ENCODE measurements at places on chromosomes 4 and X.

DNA sequence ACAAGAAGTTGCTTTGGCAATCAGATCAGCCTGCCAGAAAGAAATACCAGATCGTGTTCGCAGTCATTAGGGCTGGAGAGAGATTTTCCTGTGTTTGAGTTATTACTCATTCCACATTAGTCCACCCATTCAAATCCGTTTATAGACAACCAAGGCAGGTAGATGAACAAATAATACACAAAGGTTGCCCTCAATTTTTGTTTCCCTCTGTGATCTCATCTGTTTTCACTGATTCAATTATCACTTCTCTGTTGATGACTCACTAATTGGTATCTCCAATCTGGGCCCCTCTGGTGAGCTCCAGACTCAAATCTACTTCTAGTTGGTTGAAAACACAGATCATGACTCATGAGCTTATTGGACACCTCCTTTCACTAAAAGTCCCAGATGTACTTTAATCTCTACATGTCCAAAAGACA, 54.5 kb downstream of the CHM start:
- DNase-seq = no peak

DNA sequence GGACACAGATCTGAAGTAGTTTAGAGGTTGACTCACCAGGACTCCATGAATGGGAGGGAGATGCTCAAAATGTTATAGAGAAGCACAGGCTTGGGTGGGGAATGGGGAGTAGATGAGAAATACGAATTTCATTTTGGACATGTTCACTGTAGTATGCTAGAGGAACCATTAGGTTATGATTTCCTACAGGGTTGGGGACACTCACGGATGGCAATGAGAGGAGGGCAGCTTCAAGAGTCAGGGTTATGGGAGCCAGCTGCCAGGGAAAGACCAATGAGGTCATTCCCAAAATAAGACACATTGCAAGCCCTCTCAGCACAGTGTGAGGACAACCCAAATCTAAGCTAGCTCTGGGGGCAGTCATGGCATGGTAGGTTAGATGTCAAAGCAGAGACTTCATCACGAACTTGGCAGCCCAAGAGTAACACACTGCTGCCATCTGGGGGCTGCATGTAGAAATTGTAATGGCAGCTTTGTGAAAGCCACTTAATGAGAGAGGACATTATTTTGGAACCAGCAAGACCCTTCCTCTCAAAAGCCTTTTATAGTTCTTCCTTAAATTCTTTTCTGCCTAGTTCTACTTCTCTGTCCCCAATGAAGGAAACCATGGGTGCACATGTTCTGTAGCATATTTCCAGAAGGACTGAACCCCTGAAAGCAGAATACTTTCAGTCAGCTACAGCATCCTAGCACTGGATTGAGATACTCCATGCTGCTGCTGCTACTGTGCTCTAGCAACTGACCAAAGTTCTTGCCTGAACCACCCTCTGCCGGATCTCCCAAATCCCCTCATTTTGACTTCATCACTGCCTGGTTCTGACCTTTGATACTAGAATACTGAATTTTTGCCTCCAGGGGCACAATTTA, 16.2 kb upstream of the ZCCHC12 start:
- DNase-seq = peak; percentile 85

DNA sequence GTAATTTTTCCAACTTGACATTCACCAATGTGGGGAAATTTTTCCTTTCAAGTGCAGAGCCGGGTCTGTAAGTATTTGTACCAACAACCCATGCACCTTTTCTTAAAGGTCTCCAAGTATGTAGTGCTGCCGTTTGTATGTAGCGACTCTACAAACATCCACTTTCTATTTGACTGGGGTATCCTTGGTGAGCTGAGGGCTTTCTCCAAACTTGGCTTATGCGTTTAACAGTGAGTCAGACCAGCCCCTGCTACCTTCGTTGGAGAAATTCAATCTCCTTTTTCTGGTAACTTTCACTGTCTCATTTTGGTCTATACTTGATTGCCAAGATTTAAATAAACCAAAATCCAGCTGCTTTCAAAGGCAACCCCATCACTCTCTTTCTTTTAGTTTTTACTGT, 34.9 kb downstream of the MGST2 start:
- no peak for DNase-seq

- DNase-seq = no peak
Measured at GRCh38 chrX:138765051-138765450, 53.5 kb upstream of the FGF13 start.

DNA sequence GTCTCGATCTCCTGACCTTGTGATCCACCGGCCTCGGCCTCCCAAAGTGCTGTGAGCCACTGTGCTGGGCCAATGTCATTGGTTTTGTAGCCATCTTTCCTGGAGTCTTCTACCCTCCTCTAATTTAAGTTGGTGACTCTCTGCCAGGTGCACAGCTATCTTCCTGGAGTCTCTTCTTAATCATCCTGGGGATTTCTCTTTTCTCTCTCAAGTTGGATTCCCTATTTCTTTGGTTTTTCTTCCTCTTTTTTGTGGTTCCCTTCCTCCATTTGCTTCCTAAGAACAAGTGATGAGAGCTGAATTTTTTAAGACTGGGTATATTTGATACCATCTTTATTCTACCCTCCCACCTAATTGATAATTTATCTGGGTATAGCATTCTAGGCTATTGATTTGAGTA, 113.8 kb downstream of the SYNPO2 start:
- no peak for DNase-seq

- peak; percentile 61 for DNase-seq
Measured at GRCh38 chr4:73127839-73128453, 58.4 kb upstream of the COX18 start.

DNA sequence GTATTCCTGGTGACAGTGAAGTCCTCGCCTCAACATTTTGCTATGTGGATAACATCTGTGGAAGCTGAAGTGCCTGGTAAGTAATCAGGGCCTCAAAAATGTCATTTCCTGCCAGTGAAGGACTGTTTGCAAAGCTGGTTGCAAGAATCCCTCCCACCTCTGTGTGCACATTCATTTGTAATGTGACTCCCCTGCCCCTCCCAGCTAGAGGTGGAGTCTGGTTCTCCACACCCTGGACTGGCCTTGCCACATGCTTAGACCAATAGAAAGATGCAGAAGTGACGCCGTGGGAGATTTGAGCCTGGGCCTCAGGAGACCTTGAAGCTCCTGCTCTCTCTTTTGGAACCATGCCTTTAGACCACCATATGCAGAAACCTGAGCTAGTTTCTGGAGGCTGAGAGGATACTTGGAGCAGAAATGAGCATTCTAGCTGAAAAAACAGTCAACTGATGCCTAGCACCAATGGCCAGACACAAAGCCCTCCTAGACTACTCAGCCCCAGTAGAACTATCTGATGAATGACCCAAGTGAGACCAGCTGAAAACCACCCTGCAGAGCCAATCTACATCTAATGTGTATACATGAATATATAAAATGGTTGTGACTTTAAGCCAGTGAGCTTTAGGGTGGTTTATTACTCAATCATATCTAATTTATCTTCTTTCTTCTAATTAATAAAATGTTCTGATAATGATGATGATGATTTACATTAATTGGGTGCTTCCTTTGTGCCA, 47.8 kb upstream of the CRMP1 start:
- DNase-seq = peak; percentile 90

- no peak for DNase-seq
Measured at GRCh38 chr4:15683143-15683495, 1.5 kb downstream of the FAM200B start.

DNA sequence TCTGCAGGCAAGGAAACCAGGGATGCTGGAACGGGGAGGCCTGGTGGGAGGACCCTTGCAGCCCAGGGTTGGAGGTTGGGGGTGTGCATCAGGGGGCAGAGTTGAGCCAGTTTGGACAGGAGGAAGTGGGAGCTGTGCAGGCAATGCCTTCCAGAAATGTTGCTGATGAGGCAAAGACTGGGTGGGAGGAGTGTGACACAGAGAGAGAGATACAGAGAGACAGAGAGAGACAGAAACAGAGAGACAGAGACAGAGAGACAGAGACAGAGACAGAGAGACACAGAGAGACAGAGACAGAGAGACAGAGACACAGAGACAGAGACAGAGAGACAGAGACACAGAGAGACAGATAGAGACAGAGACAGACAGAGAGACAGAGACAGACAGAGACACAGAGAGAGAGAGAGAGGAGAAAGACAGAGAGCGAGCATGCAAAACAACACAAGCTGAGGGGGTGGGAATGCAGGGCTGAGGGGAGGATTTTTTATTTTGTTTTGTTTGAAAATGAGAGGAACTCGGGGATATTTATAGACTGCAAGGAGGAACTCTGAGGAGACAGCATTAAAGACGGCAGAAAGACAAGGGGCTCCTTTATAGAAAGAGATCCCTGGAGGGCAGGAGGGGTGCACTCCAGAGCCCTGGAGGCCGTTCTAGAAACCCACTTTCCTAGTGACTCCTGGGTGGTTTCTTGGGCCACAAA, 1.9 kb upstream of the HAUS3 start:
- DNase-seq = peak; percentile 72

GRCh38 chr4:142091691-142092182, 455.4 kb downstream of the IL15 start:
- no peak for DNase-seq

DNA sequence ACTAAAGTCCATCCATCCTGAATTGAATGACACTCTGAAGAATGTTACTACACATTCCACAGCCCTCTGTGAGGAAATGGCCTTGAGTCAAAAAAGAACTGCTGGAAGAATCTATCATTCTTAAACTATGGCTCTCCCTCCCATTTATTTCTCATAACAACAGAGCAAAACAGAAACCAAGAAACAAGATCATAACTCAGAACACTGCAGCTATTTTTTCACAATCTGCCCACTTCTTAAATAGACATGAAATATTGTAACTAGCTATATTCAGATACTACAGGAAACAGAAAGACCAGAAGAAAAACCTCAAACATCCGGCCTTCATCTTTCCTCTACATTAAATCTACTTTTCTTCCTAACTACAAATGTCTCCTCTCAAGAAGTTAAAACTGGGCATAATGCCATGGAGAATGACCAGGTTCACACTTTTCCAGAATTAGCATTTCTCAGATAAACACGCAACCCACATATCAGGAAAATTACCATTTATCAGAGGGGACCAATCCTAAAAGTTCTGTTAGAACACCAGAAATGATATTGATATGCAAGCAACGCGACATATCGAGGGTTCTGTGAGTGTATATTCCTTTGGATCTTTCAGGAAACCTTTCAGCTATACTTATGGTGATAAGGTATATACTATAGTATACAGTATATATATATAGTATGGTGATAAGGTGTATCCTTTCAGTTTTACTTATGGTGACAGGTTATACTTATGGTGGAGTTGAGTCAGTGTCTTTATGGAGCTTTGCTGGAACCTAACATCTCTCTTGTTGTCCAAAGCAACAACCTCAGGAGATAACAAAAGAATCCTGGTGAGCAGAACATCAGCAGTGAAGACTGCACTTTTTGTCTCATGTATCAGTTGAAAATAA, 60.4 kb upstream of the IRF2 start:
- DNase-seq = peak; percentile 58

- no peak for DNase-seq
Measured at GRCh38 chrX:103253608-103254007, 1.3 kb downstream of the TCEAL8 start.

- DNase-seq = no peak
Measured at GRCh38 chr4:1375761-1376322, 28.8 kb downstream of the UVSSA start.

- DNase-seq = peak; percentile 94
Measured at GRCh38 chr4:23333946-23334878, 555.6 kb downstream of the PPARGC1A start.

- peak; percentile 51 for DNase-seq
Measured at GRCh38 chr4:170589597-170590191, 499.9 kb upstream of the AADAT start.

DNA sequence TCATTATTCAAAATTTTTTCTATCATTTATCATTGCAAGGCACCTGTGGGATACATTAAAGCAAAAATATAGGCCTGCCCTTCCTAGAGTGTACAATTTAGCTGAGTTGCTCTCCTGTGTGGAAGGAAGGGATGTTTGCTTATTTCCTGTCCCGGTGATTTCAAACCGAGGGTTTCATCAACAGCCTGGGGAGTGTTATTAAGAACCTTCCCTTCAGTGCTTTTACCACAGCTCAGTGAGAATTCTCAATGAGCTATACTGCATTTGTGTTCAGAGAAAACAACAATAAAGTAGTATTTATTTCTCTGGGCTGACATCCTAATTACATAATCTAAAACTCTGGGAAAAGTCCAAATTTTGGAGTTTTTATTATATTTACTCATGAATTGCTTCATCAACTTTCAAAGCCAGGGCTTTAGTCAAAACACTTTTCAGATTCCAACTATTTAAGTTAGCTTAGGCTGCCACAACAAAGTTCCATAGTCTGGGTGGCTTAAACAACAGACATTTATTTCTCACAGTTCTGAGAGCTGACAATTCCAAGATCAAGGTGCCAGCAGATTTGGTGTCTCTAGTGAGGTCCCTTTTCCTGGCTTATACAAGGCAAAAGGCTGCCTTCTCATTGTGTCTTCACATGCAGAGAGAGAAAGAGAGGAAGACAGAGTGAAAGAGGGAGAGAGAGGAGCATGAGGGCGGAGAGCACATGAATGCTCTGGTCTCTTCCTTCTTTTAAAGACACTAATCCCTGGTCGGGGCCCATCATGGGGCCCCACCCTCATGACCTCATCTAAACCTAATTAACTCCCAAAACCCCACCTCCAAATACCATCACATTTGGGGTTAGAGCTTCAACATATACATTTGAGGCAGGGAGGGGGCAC, 62.6 kb downstream of the MMRN1 start:
- DNase-seq = no peak

DNA sequence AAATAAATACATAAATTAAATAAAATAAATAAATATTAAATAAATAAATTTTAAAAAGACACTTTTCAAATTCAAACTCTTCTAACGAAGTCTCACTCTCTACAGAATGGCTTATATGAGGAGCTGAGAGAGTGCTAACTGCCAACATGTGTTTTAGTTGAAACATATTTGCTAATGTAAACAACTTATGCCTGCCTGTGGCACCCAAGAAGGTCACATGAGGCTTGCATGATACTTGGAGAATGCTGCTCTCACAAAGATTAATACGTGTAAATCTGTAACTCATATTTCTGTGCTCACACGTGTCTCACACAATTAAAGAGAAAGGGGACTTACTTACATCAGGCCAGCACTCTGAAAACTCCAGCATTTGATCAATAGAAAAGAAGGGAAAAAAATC, 43.2 kb upstream of the PITX2 start:
- DNase-seq = no peak

- no peak for DNase-seq
Measured at GRCh38 chr4:188061083-188061482, 48.3 kb downstream of the TRIML2 start.

DNA sequence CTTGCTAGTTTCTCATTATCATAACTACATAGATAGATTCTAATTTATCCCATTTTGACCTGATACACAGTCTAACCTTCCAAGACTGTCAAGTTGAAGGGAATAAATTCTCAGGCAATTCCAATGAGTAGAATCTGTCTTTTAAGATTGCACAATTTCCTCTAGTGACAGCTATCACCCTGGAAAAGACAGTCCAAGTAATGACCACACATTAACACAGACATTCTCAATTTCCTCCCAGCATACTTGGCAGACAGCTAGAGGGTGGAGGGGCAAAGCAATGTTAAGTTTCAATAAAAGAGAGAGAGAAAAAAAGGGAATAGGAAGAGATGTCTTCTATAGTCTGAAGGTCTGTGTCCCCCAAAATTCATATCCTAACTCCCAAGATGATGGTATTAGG, 234.7 kb downstream of the LDB2 start:
- DNase-seq = no peak
